Astrocyte (in vitro differentiated cells and primary cell): ENCODE measurements at places on chromosomes 16 and 17.

DNA sequence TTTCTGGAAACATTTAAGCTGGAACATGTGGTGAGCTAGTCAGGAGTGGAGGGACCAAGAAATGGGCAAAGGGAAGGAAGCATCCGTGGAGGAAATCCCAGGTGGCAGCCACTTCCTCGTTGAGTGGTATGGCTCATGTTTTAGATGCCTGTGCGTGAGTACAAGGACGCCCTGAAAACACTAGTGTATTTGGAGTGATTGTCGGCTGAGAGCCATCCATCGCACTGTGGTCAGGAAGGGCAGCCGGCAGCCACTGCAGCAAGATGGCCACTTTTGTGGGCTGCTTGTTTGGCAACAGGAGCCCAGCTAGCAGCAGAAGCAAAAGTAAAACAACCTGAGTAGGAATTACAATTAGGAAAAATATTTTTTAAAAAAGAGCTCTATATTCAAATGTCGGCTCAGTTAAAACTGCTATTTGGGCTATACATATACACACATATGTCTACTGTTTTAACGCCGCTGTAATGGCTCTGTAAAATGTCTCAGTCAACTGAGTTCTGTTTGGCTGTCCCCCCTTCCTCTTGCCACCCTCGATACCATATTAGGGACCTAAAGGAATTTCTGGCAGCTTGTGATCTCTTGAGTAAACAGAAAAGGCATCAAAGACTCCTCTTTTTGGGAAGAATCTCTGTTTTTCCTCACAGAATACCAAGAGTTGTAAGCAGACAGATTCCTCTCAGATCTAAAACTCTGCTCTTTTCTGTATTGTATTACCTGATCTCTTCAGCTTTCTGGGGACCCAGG, 39.2 kb downstream of the BRD7 start:
- no peak for DNase-seq

- no peak for DNase-seq
These were observed 9.2 kb downstream of the NACA2 start for GRCh38 chr17:61581611-61582349.

GRCh38 chr16:65312795-65313194, 190.9 kb upstream of the CDH11 start:
- peak; percentile 86 for DNase-seq

DNA sequence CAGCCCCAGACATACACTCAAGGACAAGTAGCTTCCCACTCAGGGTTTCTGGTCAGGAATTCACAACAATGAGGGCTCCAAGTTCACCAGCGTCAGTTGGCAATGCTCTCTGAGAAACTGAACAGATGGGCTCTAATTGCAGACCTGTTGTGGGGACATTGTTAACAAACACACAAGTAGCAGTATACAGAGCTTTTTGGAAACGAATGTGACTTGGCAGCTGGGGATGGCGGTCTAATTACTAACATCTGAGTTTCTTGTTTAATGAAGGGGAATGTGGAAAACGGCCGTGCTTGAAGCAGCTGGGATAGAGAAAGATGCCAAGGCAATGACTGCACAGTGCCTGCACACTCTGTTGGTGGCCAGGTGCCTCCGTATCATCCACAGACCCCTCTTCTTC, 316.1 kb upstream of the IRX3 start:
- no peak for DNase-seq

DNA sequence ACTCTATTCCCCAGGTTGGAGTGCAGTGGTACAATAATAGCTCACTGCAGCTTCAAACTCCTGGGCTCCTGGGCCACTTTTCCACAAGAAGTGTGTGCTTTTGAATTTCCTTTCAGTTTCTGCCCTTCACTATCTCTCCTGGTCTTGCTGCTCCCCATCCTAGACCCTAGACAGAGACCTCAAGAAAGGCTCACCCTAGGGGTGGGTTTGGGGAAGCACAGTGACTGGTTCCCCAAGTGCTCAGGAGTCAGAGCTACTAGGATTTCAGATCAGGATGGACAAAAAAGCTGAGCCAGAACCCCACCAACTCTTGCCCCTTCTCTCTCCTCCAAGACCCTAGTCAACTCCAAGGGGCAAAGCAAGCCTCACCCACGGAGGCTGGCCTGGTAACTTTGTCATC, 1.6 kb upstream of the SEBOX start:
- no peak for DNase-seq

DNA sequence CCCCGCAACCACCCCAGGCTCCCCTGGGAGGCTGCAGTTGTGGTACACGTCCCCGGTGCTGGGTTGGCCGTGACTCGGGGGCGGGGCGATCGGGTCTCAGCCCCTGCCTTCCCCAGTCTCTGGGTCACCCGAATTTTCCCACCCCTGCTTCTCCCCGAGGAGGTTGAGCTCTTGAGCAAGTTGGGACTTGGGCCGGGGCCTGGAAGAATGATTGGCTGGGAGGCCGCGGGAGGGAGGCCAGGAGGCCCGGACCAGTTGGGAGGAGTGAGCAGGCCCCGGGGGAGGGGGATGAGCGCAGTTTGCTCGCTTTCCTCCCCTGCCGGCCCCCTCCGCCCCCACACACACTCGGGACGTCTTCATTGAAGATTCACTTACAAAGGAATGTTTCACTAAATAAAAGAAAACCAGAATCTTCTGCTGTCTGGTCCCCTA, 4.5 kb upstream of the HEXIM1 start:
- peak; percentile 52 for DNase-seq

DNA sequence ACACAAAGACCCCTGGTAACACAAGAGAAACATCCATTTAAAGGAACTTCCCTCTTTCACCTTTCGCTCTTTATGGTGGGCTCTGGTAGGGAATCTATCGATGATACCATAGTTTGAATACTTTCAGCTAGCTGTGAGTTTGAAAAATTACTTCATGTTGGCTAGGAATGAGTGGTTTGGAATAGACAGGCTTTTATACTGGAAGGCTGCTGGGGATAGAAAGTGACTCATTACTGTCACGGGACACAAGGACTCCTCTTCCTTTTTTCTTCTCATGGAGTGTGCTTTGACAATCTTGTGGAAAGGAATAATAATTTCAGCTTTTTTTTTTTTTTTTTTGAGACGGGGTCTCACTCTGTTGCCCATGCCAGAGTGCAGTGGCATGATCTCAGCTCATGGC, 76.9 kb downstream of the CYB561 start:
- peak; percentile 74 for DNase-seq

GRCh38 chr17:1123921-1124715, 55.7 kb downstream of the ABR start:
- DNase-seq = no peak
